ENCODE measurements at places on chromosomes 3 and 15.

GRCh38 chr3:183895296-183895695 is 10.6 kb upstream of the PARL start:
- no peak for DNase-seq

DNA sequence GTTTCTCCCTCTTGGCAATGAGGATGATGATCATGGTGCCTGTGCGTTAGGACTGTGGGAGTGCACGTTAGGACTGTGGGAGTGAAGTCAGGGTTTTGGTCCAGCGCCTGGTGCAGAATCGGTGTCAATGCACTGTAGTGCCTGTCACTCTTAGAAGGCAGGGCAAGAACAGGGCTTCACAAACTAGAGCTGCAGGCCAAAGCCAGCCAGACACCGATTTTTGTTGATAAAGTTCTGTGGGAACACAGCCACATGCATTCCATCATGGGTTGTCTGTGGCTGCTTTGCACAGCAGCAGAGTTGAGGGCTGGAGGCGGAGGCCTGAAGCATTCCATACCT is 32.6 kb upstream of the NR2C2 start:
- DNase-seq, result no peak

DNA sequence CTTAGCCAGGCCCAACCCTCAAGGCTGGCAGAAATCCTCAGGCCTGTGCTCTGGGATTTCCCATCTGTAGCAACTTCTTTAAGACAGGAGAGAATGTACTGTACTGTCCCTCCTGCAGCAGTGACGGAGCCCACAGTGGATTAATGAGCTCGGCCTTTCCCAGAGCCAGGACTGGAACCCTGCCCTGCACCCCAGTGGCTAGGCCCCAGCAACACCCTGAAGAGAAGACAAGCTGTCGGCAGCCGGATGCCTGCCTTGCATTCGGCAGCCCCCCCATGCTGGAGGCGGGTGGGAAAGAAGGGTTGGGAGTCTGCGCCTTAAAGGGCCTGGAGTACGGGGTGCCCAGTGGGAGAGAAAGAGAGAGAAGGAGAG is 32.0 kb downstream of the KLHL25 start:
- DNase-seq, result no peak

- no peak for DNase-seq
Observed at GRCh38 chr15:76209523-76209922, 101.7 kb downstream of the ETFA start.

GRCh38 chr3:167851749-167852148 is 116.2 kb downstream of the SERPINI1 start:
- no peak for DNase-seq

- DNase-seq, result no peak
Observed at GRCh38 chr3:134885877-134886621, 91.0 kb downstream of the EPHB1 start.

DNA sequence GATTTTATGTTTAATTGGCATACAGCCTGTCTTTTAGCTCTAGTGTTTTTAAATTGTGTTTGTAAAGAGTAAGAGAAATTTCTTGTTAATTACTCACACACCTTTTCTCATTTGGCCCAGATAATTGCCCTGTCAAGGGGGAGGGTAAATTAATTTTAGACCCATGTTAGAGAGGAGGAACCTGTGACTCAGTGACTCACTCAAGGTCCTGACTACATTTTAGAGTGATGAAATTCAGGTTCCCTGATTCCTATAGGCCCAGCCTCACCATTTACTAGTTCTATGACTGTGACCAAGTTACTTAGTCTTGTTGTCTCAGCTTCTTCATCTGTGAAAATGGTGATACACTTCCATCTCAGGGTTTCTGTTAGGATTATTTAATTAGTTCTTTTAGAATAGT is 125.2 kb upstream of the DPH6 start:
- DNase-seq, result no peak
